Activated naive CD8-positive, alpha-beta T cell treated with anti-CD3 and anti-CD28 coated beads, Interleukin-2, amount 10 ng/mL, durations not matched to agents 7 days and 5 days (primary cell): ENCODE measurements at places on chromosomes 6 and 20.

DNA sequence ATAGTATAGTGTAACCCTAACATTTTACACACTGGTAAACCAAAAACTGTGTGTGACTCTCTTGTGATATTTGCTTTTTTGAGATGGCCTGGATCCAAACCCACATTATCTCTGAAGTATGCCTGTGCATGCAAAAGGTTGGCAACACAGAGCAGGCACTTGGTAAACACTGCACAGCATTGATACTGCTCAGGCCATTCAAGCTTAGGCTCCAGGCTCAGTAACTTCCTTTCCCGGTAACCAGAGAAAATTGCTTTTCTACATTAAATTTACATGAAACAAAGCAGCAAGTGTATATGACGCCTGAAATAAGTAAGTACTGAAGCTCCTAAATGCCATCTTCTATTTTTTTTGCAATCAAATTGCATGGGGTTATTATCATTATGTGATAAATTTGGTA, 205.7 kb downstream of the EPM2A start:
- no peaks in the 10 kb centered on the region for H3K27me3 ChIP-seq
- H3K27ac ChIP-seq, result no peak overlapping the region
- no peaks in the 10 kb centered on the region for H3K4me1 ChIP-seq
- H3K36me3 ChIP-seq, result no peaks in the 10 kb centered on the region

GRCh38 chr6:106959985-106960384, 14.5 kb downstream of the CD24 start:
- H3K36me3 ChIP-seq, result no peaks in the 10 kb centered on the region
- DNase-seq, result no peak
- no peaks in the 10 kb centered on the region for H3K4me1 ChIP-seq
- no peak overlapping the region for H3K4me3 ChIP-seq

- H3K27me3 ChIP-seq, result no peaks in the 10 kb centered on the region
- no peak overlapping the region for H3K27ac ChIP-seq
- no peak for DNase-seq
- H3K4me1 ChIP-seq, result no peaks in the 10 kb centered on the region
Measured at GRCh38 chr20:62002882-62003480, 62.7 kb downstream of the TAF4 start.

DNA sequence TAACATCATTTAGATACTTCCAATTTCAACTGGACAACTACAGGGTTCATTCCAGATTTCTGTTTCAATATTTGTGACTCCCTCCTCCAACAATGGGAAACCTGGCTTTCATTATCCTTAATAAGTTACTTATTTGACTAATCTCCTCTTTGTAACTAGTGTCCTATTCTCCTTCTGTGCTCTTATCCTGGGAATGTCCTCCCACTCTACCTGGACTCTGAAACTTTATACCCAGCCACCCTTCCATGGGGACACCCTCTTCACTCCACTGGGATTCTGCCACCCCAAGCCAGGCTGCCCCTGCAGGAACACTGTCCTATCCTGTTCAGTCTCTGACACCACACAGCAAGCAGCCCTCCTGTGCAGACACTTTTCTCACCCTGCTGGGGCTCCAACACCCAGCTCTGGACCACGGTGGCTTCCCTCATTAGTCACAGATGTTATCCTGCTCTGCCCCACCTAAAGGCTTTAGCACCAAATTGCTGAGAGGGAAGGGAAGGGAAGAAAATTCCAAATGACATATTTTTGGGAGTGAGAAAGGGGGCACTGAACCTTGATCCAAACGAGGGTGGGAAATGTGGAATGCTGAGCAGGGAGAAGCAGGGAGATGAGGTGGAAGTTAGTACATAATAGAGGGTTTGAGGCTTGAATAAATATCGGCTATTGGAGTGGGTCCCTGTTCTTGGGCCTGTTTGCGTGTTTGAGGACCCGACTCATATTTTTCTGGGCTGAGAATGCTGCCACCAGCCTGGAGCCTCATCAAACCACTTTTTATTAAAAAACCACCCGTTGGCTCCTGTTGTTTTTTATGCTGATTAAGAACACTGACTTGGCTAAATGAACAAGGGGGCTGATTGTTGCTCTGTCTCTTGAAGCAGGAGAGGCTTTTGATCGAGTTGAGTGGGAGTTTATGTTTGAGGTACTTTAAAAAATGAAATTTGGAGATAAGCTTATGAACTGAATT, 54.0 kb upstream of the AKIRIN2 start:
- no peak overlapping the region for H3K27ac ChIP-seq
- DNase-seq, result no peak
- H3K4me1 ChIP-seq, result peaks cover 11% of the 10 kb centered on the region
- no peaks in the 10 kb centered on the region for H3K36me3 ChIP-seq

DNA sequence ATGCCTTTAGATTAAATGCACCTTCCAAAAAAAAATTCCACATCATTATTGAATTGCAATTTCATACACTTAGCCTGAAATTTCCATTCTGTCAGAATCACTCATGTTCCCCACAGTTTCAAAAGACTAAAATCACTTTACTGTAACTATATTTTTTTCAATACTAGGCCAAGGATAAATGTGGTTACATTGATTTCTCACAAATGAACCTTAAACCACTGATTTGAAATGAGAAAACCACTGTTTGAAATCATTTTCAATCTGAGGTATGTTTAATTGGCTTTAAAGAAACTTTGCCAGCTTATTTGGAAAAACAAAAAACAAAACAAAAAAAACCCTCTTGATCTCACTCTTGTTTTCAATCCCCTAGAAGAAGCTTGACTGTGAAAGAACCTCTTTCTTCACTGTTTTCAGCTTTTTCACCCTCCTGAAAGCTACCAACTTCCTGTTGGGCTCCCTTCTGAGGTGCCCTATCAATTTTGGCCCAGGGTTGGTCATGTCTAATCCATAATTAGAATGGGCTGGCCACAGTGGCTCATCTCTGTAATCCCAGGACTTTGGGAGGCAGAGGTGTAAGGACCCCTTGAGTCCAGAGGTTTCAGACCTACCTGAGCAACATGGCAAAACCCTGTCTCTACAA, 242.5 kb downstream of the ADGRG6 start:
- peaks cover 13% of the 10 kb centered on the region for H3K36me3 ChIP-seq
- no peak overlapping the region for H3K4me3 ChIP-seq
- H3K4me1 ChIP-seq, result peaks cover 26% of the 10 kb centered on the region
- no peak for DNase-seq

GRCh38 chr20:44480097-44480496, 4.4 kb downstream of the TTPAL start:
- H3K36me3 ChIP-seq, result peaks cover 10% of the 10 kb centered on the region
- DNase-seq, result no peak
- no peak overlapping the region for H3K27ac ChIP-seq
- H3K27me3 ChIP-seq, result no peaks in the 10 kb centered on the region
- H3K4me1 ChIP-seq, result peaks cover 20% of the 10 kb centered on the region
- no peak overlapping the region for H3K4me3 ChIP-seq

DNA sequence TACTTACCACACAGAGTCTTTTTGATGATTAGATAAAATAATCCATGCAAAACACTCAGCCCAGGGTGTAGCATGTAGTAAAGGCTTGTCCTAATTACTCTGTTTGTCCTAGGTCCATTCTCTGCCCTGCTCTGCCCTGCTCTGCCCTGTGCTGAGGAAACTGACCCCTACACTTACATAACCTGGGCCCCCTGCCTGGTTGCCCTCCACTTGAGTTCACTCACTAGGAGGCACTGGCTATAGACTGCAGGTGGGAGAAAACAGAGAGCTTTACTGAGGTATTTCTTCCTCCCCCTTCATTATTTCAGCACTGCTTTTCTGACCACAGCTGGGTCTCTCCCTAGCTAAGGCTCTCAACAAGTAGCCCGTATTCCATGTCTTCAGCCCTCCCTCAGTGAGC, 70.9 kb upstream of the TBX18 start:
- no peaks in the 10 kb centered on the region for H3K27me3 ChIP-seq
- H3K4me1 ChIP-seq, result no peaks in the 10 kb centered on the region
- DNase-seq, result no peak
- no peak overlapping the region for H3K27ac ChIP-seq

- no peak for DNase-seq
- no peaks in the 10 kb centered on the region for H3K4me1 ChIP-seq
- H3K4me3 ChIP-seq, result no peak overlapping the region
- no peaks in the 10 kb centered on the region for H3K36me3 ChIP-seq
Measured at GRCh38 chr6:123888771-123889513, 85.3 kb downstream of the NKAIN2 start.

- DNase-seq, result no peak
- H3K36me3 ChIP-seq, result no peaks in the 10 kb centered on the region
- no peaks in the 10 kb centered on the region for H3K4me1 ChIP-seq
- no peak overlapping the region for H3K4me3 ChIP-seq
Measured at GRCh38 chr6:66173587-66173986, 466.6 kb upstream of the EYS start.

DNA sequence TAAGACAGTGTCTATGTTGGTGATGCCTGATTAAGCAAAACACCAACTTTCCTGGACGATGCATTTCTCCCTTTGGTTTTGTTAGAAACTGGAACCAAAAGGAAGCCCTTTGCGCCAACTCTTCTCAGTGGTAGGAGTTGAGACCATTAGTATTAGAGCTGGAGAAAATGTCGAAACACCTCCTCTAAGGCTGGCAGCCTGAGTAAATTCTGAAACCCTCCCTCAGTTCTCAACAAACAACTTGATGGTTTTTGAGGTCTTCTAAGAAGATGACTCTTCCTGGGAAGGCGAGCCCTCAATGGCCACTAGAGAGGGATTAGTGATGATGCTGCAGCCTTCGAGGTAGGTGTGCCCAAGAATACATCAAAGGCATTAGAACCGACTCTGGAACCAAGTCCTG, 78.4 kb upstream of the CCN6 start:
- no peak overlapping the region for H3K27ac ChIP-seq
- H3K4me3 ChIP-seq, result no peak overlapping the region
- no peaks in the 10 kb centered on the region for H3K27me3 ChIP-seq
- H3K36me3 ChIP-seq, result peaks cover 2% of the 10 kb centered on the region
- peaks cover 37% of the 10 kb centered on the region for H3K4me1 ChIP-seq
- no peak for DNase-seq

- no peak overlapping the region for H3K4me3 ChIP-seq
- H3K4me1 ChIP-seq, result no peaks in the 10 kb centered on the region
- no peak for DNase-seq
Measured at GRCh38 chr6:3943331-3943765, 94.2 kb downstream of the FAM50B start.

GRCh38 chr6:48449002-48449401, 338.0 kb upstream of the PTCHD4 start:
- no peak overlapping the region for H3K4me3 ChIP-seq
- H3K4me1 ChIP-seq, result no peaks in the 10 kb centered on the region
- H3K27ac ChIP-seq, result no peak overlapping the region
- H3K36me3 ChIP-seq, result no peaks in the 10 kb centered on the region
- DNase-seq, result no peak
- no peaks in the 10 kb centered on the region for H3K27me3 ChIP-seq

DNA sequence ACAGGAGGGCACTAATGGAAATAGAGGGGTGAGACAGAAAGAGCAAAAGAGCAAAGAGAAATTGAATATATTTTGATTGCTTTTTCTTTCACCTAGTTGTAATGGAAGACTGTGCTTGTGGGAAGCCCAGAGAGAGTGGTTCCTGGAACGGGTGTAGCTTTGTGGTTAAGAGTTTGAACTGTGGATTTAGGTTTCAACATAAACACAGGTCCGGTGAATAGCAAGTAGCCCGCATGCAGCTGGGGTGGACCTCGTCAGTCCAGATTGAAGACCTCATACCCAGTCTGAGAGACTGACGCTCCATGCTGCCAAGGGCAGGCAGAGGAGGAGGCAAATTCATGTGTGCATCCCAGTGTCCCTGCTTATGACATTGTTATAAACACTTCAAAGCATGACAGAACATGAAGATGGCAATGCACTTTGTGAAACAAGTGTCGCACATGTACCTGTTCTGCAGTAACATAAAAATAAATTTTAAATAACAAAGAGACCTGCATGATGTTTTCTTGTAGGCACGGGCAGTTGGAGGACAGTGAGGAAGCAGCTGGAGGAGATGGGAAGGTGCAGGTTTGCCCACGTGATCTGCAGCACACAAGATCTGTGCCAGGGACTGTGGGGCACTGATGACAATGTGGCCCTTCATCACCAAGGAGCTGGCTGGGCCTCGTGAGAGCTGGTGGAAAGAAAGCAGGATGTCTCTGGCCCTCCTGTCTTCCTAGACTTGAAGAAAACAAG, 220.5 kb upstream of the SSTR4 start:
- no peaks in the 10 kb centered on the region for H3K36me3 ChIP-seq
- H3K27me3 ChIP-seq, result peaks cover 5% of the 10 kb centered on the region
- peaks cover 1% of the 10 kb centered on the region for H3K4me1 ChIP-seq
- H3K4me3 ChIP-seq, result no peak overlapping the region
- H3K27ac ChIP-seq, result no peak overlapping the region

DNA sequence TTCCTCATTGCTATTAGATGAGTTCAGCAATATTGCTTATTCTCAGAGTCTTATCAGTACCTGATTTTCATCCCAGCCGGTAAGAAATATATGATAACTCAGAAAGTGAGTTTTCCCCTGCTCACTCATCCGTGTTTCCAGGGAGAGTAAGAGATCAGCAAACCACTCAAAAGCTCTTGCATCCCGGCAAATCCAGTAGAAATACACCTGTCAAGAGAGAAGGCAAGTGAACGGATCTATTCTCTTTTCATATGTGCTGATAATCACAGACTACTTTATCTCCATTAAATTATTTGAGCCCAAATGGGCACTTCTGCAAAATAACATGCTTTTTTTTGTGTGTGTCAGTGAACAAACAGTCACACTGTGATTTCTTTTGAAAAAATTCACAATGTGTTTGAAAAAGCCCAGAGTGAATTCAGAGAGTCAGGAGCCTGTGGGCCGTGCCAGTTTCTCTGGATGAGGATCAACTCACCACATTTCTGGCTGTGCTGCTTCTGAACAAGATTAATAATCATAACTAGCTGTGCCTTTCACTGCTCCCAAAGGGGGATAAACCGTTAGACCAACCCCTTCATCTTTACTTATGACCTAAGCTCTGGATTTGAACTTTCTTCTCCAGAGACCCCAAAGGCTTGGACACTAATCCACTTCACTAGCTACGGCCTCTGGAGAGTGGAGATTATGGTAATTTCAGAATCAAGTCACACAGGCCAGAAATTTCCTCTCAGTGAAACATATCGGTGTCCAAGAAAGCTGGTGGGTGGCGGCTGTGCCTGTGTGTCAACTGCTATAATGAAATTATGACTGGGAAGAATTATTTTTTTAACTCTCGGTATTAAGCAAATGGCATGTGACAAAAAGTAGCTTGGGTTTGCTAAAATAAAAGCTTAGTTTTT, 44.2 kb downstream of the NOX3 start:
- peaks cover 1% of the 10 kb centered on the region for H3K36me3 ChIP-seq
- no peaks in the 10 kb centered on the region for H3K27me3 ChIP-seq
- DNase-seq, result no peak
- H3K4me1 ChIP-seq, result no peaks in the 10 kb centered on the region
- no peak overlapping the region for H3K27ac ChIP-seq

DNA sequence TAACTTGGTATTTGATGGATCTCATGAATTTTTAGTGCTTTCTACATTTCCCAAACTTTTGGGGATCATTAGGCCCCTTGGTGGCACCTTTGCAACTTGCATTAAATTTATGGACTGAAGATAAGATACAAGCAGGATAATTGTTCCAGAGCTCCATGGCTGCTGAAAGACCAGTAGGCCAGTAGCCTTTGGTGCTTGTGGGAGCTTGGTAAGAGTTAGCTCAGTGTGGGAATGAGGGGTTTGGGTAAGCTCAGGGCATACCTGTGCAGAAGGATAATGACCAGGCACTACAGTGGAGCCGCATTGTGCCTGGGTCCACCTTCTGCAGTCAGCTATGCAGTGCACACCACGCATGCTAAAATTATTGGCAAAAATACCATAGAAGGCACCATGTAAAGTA, 240.5 kb upstream of the SUPT3H start:
- no peak for DNase-seq
- H3K4me1 ChIP-seq, result peaks cover 8% of the 10 kb centered on the region
- H3K27ac ChIP-seq, result no peak overlapping the region
- no peak overlapping the region for H3K4me3 ChIP-seq
- H3K27me3 ChIP-seq, result no peaks in the 10 kb centered on the region
